ENCODE measurements at places on chromosomes 13 and 19. TPM values are rescaled to one million over a fixed set of nuclear protein-coding genes. Genes with fewer than 3 reads are reported as not detected.

The ZNF829 gene
- 1.4 TPM for total RNA-seq

The LGALS4 gene
- 1.3 TPM for total RNA-seq

The RDH13 gene
- 85.8 TPM for total RNA-seq

The RASIP1 gene
- total RNA-seq, result 16.1 TPM

The SEMA6B gene
- 4.3 TPM for total RNA-seq

The MPV17L2 gene
- 27.2 TPM for total RNA-seq

The PRODH2 gene
- total RNA-seq, result not detected
